CD4-positive, alpha-beta T cell treated with Interleukin-6 at 100 ng/mL for 8 hours (primary cell): ENCODE measurements at places on chromosomes 3 and 15.

- DNase-seq = no peak
Measured at GRCh38 chr15:100905850-100906249, 13.3 kb upstream of the LRRK1 start.

- DNase-seq = no peak
Measured at GRCh38 chr3:128481438-128481942, 11.5 kb downstream of the GATA2 start.

- no peak for DNase-seq
Measured at GRCh38 chr3:167318996-167319615, 61.0 kb downstream of the ZBBX start.

GRCh38 chr3:140545756-140546155 lies 132.1 kb upstream of the TRIM42 start:
- no peak for DNase-seq

- no peak for DNase-seq
Measured at GRCh38 chr3:155979746-155980145, 109.3 kb downstream of the GMPS start.

DNA sequence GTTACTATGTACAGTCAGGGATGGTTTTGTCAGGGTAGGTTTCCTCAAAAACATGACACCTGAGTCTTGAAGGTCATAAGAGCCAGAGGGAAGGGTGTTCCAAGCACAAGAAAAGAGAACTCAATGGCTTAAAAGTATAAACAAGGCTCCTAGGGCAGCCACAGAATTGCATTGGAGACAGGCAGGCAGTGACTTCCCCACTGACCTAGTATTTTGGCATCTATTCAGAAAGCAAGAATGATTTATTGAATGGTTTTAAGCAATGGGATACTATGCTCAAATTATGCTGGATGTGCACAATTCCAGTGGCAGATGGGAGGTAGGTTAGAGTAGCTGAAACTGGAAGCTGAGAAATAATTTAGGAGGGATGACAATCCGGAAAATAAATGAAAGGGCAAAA lies 54.0 kb downstream of the TSC22D2 start:
- DNase-seq = no peak

DNA sequence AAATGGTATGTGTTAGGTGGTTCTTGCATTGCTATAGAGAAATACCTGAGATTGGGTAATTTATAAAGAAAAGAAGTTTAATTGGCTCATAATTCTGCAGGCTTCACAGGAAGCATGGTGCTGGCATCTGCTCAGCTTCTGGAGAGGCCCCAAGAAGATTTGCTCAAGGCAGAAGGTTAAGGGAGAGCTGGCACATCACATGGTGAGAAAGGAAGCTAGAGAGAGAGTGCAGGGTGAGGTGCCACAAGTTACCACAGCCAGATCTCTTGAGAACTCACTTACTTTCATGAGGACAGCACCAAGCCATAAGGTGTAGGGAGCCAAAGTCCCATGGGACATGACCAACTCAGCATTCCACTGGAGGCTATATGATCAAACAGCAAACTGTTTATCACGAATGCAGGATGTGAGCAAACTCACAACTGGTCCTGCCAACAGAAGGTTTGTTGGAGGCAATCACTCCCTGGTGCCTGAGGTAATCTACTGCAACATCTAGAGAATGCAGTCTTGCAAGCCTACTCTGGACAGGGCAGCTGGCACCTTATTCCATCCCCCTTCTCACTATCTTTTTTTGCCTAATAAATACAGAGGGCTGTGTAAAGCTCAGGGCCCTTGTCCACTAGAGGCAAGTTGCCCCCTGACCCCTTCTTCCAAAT lies 28.1 kb upstream of the CCR2 start:
- no peak for DNase-seq

DNA sequence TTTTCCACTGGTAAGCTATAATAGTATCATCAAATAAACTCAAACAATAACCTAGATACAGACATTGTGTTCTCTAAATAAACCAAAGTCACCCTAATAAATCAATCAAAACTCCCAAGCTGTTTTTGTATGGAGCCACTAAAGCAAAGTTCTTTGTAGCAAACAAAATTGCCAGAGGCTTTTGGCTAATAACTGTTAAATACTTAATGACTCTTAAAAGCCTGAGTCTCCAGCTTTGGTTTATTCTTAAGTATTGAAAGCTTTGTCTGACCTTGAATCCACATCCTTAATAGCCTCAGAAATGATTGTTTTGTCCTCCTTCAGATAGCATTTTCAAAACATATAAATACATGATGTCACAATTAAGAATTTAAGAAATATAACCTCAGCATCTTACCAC lies 725.3 kb downstream of the SI start:
- DNase-seq = no peak

DNA sequence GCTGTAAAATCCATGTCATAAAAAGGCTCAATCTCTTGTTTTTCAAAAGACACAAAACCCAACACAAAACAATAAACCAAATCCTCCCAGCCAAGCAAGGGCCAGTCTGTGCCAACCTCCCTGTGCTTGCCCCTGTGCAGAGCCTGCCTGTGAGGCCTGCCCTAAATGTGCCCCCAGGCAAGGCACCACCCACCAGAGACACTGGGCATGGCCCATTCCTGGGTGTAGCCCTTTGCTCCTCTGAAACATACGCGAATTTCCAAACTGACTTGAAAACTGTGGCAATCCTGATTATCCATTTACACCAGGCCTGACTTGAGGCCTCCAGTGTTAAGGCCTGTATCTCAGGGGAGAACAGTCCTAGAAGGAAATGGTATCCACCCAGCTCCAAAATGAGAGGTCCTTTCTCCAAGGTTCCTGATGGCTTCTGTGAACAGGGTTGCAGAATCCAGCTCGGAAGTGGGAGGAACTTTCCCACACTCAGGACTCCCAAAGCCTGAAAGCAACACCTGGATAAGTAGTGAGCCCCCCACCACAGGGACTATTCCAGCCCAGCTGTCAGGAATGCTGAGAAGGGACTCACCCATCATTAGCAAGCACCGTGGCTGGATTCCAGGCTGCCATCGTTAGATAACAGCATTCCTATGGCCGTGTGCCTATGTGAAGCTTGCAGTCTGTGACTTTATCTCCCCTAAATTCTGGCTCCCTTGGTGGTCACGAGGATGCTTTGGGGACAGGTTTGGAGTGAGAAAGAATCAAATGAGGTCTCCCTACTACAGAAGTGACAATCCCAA lies 61.8 kb downstream of the CACNA2D2 start:
- DNase-seq = no peak

GRCh38 chr15:82036461-82036860 lies 9.4 kb downstream of the MEX3B start:
- DNase-seq = no peak

DNA sequence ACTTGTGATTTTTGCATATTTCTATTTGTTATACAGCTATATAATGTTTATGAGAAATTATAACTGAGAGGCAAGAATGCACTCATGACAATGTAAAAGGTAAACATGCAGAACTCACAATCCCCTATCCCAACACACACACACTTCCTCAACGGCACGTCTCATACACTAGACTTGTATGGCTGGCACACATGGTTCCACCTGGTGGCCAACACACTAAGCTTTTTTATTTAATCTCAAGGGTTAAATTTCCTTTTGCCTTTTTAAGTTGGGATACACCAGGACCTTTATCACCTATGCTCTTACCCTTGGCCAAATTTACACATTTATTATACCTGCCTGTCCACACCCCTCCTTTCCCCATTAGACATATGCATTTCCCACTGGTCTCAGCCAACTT lies 88.6 kb upstream of the PSMD6 start:
- no peak for DNase-seq

DNA sequence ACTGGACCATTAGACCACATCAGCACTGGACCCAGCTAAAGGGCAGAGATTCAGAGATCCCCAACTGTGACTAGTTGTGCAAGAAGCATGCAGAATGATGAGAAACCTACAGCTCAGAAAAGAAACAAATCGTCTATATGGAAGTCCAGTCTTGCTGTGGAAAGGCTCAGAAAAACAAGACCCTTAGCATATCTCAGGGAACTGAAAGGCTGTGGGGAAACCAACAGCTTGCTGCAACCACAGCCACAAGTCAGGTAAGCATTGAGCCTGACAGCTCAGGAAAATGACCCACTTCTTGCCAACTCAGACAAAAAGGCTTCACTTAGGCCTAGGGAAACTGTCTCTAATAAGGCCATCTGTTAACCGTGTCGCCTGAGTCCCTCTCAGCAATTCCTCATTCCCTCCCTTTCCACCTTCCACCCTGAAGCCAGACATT lies 145.6 kb downstream of the LSAMP start:
- DNase-seq = no peak

- peak; percentile 23 for DNase-seq
Measured at GRCh38 chr3:11784971-11785377, 61.7 kb downstream of the TAMM41 start.

- no peak for DNase-seq
Measured at GRCh38 chr3:98172621-98173020, 6.1 kb downstream of the OR5H15 start.

GRCh38 chr3:43326891-43327581 lies 40.7 kb downstream of the SNRK start:
- DNase-seq = no peak

DNA sequence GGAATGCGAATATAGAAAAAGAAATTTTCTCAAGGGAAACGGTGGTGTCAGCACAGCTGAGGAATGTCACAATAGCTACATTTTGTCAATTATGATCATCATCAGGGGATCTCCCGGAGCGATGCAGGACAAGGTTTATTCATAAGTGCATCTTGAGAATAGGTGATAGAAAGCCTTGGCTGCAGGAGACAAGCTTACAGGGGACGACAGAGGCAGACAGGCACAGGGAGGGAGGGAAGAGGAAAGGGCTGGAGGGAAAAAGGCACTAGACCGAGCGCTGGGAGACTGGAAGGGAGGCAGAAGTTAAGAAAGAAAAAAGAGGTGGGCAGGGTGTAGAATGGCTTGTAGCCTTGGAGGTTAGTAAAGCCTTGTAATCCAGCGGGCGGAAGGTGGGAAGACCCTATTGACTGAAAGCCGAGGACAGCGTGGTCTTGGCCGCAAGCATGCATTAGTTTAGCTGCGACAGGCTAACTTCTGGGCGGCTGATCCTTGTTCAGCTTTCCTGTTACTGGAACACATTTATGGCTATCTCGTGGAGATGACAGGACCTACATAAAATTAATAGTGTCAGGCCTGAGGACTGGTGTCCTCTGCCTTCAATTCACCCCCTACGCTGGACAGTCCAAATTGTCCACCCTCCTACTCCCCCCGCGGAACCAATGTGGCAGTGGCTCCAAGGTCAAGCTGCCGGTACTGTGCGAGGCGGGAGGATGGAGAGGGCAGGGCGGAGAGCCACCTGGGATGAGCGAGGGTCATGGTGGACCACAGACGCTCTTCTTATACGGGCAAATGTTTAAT lies 1.4 kb upstream of the NECTIN3 start:
- DNase-seq = no peak

- no peak for DNase-seq
Measured at GRCh38 chr15:61309617-61310016, 80.5 kb upstream of the RORA start.

DNA sequence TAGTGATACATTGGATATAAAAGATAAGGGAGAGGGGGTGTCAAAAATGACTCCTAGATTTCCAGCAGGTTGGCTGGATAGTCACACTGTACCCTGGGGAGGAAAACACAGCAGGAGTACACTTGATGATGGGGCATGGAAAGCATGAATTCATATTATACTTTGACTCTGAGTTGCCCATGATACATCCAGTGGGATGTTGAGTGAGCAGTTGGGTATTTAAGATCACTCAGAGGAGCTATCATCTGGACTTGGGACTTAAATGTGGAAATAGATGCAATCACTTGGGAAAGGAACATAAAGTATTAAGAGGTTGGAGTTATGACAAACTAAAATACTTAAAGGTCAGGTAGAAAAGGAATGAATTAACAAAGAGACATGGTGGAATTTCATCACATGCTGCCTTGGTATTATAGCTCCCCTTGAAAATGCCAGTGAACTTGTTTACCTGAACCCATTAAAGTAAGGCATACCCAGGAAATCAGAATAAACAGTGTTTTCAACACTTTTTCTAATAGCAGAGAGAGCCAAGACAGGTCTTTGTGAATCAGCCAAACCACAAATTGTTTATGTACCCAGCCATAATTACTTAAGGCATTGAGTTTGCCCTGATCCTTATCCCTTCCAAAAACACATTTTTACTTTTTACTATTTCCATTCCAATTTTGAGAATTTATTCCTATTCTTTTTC lies 49.9 kb upstream of the ABI3BP start:
- DNase-seq = no peak

GRCh38 chr15:100602823-100603393 lies 519 bp downstream of the ASB7 start:
- DNase-seq = peak; percentile 33

GRCh38 chr15:89904519-89904918 lies 8.2 kb downstream of the ARPIN start:
- no peak for DNase-seq

GRCh38 chr3:57160076-57160764 lies 4.9 kb downstream of the IL17RD start:
- no peak for DNase-seq

GRCh38 chr15:64305261-64305660 lies 50.7 kb downstream of the CSNK1G1 start:
- DNase-seq = no peak

DNA sequence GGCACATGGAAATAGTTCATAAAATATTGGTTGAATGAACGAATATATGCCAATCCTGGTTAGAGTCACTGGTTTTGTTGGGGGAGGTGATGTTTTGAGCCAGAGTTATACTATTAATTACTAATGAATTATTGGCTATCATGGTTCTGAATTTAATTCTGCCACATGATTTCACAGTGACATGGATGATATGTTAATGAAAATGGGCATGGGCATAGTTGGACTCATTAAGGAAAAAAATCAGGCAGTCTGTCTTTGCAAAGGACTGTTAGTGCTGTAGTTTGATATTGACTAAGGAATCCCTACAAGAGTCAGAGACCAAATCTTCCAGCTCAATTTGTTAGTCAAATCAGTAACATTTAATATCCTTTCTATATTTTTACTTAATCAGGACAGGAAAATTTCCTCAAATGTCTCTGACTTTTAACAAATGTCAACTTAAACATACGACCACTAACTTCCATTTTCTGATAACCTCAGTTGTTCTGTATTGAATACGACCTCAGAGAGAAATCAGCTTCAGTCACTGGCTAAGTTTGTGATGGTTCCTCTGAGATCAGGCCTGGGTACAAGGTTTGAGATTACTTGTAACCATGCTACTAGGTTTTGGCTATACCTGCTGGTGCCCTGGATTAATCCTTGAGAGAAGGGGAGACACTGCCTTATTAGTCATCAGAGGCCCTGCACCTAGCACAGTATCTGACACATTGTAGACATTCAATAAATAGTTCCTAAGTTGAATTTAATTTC lies 13.3 kb downstream of the NFKBIZ start:
- no peak for DNase-seq

DNA sequence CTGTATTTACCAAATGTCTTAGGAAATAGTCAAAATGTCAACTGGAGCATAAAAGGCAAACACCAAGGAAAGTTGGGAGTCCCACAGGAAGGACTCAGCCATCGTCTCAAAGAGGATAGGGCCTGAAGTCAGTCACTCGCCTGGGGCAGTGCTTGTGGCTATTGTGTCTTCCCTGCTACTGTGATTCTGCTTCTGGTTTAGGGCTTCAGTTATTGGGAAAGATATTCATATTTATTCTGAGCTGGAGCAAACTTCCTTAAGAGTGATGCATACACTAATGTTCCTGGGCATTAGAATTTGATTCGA lies 118.1 kb downstream of the EDEM1 start:
- DNase-seq = no peak
